ENCODE measurements at places on chromosomes 5 and 9. TPM values are rescaled to one million over a fixed set of nuclear protein-coding genes. Genes with fewer than 3 reads are reported as not detected.

DNA sequence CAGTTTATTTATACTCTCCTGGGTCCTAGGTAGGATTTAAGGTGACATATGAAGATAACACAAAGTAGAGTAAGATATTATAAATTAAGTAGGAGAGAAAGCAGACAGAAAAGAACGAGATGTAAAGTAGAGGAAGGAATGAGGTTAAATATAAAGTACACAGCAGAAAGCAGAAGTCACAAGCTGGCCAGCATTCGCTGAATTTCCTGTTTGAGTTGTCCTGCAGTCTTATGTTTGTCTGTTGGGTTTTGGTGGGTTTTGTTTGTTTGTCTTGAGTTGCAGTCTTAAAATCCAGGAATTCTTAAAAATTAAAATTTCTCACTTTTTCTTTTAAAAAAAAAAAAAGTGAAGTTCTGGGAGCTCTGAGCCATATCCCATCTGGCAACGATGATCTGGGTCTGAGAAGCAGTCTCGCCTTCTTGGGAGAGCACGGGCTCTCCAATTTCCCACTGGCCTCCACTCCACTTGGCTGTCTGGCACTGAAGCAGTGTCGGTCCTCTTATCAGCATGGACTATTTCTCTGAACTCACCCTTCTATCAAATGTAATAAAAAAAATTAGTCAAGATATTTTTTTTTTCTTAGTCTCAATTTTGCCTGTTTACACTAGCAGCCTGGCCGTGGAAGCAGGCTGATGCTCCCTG is 2.0 kb downstream of the S100Z start:
- no peak for DNase-seq

- DNase-seq: peak; percentile 38
These were observed 4.8 kb upstream of the DPM2 start for GRCh38 chr9:127942216-127943010.

The PARP8 gene
- total RNA-seq: 25.9 TPM

GRCh38 chr9:78406933-78407332 is 110.0 kb downstream of the PSAT1 start:
- no peak for DNase-seq

DNA sequence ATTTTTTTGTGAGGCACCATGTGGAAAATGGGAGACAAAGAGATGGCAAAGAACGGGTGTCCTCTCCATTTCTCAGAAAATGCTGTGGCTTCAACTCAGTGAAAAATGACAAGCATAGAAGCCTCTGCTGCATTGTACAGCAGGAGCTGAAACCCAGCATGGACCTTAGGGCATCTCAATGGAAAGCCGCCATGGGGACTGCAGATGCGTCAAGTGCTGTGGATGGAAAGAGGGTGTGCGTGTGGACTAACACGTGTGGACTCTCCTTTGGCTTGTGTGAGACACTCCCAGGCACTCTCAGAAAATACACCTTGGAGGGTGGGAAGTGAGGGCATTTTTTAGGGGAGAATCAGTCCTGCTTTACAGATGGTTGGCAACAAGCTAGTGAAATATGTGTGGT is 2.2 kb upstream of the GLRX start:
- no peak for DNase-seq

GRCh38 chr5:14115323-14115895 is 27.7 kb upstream of the TRIO start:
- no peak for DNase-seq

DNA sequence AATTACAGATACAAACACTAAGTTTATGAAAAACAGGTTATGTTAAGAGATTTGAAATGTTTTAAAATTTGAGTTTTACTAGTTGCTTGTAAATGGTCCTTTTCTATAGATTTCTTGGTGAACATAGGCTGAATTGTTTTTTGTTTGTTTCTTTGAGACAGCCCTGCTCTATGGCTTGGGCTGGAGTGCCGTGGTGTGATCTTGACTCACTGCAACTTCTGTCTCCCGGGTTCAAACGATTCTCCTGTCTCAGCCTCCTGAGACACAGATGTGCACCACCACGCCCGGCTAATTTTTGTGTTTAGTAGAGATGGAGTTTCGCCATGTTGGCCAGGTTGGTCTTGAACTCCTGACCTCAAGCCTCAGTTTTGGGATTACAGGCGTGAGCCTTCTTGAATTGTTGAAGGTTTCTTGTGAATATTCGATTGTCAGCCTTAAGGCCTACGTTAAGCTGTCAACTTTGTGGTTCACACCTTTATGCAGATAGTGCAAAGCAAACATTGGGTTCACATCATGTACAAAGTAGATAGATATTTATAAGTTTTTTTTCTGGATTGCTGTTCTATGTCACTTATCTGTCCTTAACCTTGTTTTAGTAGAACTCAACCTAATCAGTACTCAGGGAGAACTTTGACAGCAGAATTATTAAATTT is 26.2 kb downstream of the UHRF2 start:
- DNase-seq: no peak

- no peak for DNase-seq
These were observed 74.5 kb downstream of the COL5A1 start for GRCh38 chr9:134716067-134716466.

DNA sequence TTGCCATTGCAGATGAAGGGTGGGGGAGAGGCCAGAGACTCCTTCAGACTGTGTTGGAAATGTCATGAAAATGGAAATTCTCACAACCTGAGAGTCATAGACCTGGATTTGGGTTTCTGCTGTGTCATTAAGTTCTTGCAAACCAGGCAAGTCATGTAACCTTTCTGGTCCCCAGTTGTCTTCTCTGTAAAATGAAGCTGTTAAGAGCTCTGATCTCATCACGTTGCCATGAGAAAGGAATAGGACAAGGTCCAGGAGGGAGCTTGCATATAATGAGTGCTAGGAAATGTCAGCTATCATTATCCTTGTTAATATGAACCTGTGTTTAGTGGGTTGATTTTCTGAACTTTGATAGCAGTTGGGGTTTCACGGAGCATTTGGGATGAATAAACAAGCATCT is 59.1 kb downstream of the FGF1 start:
- no peak for DNase-seq

DNA sequence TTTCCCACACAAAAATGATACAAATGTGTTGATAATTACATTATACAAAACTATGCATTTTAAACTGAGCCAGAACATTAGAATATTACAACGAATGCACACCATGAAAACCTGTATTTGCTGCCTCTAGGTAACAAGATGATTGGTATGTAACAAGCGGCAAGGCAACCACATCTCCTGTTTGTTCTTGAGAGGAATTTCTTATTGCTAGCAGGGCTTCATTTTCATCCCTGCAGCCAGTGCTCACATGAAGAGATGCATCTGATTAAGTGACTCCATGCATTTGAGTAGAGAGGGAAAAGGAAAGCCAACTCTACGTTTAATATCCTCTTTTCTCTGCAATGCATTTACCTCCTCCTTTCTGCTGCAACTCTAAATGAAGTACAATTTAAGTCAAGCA is 36.6 kb downstream of the FRMD3 start:
- DNase-seq: peak; percentile 64

GRCh38 chr9:23522952-23523351 is 303.1 kb downstream of the ELAVL2 start:
- no peak for DNase-seq

The CARTPT gene
- total RNA-seq: not detected

The CARD9 gene
- total RNA-seq: 1.5 TPM

The CTXN3 gene
- total RNA-seq: not detected

The NRARP gene
- total RNA-seq: 0.55 TPM

DNA sequence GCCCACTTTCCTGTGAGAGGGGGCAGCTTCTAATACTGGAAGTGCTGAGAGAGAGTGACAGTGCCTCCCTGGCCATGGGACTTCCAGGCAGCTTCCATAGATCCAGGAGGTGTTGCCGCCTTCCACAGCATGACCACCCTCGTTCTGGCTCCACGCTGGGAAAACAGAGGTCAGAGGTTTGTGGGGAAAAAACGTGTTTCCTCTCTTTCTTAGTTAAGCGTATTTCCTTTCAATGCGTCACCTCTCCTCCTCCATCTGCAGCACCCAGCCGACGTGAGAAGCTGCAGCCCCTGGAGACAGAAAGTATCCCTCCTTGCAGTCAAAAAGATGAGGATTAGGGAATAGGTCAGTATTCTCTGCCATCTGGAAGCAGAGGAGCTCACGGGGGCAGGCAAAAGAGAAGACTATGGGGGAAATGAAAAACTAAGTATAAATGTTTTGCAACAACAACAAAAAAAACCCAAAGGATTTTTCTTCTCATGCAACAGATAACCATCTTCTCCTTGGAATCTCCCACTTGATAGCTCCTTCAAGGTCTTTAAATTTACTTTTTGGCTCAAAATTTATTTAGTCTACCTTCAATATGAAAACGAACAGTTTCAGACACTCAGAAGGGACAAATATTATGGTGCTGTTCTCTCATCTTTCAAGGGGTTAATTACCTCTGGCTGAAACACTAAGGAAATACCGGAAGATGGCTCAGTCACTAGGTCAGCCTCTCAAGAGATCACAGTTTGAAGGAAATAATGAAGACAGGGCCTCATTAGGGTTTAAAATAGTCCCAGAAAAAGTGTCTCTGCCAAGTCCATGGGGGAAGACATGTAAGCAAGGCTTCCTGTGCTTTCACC is 38.0 kb downstream of the MTMR12 start:
- no peak for DNase-seq

GRCh38 chr5:178288401-178289368 is 56.1 kb upstream of the PHYKPL start:
- peak; percentile 54 for DNase-seq

The ANKRD34B gene
- 4.4 TPM for total RNA-seq

GRCh38 chr5:5432020-5432707 is 9.7 kb downstream of the ICE1 start:
- no peak for DNase-seq

DNA sequence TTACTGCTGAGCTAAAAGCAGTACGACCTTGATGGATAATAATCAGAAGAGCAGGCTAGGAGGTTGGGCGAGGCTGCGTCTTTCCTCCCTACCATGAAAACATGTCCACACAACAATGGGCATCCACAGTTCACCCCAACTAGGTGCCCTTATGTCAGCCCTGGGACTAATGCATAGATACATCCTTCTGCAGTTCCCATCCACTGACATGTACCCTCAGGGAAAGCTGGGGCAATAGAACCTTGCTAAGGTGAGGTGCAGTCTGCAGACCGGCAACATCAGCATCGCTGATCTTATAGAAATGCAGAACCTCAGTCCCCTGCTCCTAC is 697 bp upstream of the PRUNE2 start:
- DNase-seq: no peak

DNA sequence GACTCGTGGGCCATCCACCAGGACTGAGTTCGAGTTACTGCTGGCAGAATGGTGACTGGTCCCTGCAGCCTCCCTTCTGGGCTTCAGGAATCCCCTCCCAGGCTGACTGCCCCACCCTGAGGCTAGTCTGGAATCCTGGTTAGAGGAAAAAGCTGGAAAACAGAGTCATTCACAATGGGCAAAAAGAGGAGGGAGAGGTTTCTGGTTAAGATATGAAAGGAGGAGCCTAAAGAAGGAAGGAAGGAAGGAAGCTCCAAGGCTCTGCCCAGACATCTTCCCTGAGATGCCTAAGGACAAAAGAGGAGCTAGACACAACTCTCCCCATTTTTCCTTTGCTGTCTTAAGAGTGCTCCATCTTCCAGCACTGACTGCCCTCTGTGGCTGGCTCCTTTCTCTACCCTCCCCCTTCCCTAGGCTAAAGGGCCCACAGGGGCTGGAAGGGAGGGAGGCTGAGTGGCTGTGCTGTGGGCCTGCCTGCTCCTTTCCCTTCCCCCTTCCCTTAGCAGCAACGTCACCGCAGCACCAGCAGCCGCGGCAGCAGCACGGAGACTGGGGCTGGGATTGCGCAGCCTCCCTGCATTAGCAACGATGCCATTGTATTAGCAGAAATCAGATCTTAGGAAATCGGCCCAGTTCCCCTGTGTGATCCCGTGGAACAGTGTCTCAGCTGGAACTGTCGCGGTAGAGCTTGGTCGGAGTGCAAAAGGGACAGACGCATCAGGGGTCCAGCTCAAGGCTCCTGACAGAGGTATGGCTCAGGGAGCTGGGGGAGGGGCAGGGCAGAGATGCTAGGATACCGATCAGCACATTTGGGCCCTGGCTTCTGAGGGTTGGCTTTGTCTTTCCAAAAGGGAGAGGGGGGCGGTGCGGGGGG is 48.7 kb downstream of the RUSC2 start:
- peak; percentile 68 for DNase-seq

DNA sequence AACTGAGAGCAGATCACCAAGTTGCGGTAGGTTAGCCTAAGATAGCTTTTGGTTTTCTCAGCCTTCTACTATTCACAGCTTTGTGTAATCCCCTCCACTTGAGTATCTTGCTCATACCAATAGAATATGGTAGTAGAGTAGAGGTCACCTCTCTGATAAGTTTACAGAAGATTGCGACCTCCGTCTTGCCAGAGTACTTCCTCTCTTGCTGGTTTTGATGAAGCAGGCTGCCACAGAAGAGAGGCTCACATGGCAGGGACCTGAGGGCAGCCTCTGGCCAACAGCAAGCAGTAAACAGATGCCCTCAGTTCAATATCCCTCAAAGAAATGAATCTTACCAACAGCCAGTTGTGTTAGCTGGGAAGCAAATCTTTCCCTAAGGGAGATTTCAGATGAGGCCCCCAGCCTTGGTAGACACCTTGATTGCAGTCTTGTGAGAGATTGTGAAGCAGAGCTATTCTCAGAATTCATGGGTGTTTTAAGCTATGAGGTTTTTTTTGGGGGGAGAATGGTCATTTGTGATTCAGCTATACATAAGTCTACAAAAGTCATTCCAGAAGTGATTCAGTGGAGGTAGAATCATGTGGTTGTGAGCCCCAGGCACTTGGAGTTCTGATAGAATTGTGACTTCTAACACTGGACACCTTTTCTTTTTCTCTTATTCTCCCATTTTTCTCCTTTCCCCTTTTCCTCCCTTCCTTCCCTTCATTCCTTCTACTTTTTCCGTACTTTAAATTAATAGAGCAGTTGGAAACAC is 22.7 kb upstream of the CDKN2B start:
- peak; percentile 16 for DNase-seq

GRCh38 chr5:147668385-147668784 is 114.1 kb downstream of the JAKMIP2 start:
- no peak for DNase-seq

GRCh38 chr5:178625679-178626483 is 969 bp downstream of the CLK4 start:
- no peak for DNase-seq

- no peak for DNase-seq
These were observed 97.1 kb downstream of the ADCY2 start for GRCh38 chr5:7493081-7493480.

The POLE3 gene
- 53.0 TPM for total RNA-seq

DNA sequence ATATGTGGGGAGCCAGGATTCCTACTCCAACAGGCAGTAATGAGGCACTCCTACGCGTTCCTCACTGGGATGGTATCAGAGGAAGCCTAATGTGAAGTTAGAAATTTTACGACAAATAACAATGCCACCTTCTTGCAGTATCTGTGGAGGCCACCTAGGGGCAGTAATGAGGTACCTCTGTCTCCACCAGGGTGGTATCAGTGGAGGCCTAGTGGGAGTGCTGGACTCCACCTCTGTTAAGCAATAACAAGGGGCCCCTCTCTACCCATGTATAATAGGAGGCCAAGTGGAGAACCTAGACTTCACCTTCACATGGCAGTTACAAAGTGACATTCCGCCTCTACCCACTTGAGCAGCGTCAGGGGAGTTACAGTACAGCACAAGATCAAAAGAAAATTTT is 147.9 kb downstream of the PLPPR1 start:
- DNase-seq: no peak

- peak; percentile 71 for DNase-seq
These were observed 48.9 kb upstream of the SLC2A8 start for GRCh38 chr9:127347831-127348776.

The FOXI1 gene
- total RNA-seq: not detected

GRCh38 chr5:82679660-82680059 is 397.5 kb downstream of the TMEM167A start:
- no peak for DNase-seq

GRCh38 chr9:19513671-19514275 is 105.0 kb downstream of the ACER2 start:
- peak; percentile 22 for DNase-seq
